ENCODE measurements at places on chromosomes 7 and 10.

DNA sequence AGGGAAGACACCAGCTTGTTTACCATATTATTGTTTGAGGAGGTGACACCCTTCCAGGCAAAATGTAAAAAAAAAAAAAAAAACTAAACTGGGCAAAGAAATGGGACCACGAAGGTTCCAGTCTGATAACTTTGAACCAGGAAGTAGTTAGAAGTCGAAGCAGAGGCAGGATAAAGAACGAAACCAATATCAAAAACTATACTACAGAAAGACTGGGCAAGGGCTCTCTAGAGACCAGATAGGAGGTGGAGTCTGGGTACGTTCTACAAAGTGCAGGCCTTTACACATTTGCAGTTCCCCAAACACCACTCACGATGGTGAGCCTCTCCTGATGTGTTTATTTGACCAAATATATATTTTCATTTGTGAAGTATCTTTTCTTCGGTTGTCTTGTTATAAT is 125.7 kb upstream of the CDK1 start:
- no peak for DNase-seq

DNA sequence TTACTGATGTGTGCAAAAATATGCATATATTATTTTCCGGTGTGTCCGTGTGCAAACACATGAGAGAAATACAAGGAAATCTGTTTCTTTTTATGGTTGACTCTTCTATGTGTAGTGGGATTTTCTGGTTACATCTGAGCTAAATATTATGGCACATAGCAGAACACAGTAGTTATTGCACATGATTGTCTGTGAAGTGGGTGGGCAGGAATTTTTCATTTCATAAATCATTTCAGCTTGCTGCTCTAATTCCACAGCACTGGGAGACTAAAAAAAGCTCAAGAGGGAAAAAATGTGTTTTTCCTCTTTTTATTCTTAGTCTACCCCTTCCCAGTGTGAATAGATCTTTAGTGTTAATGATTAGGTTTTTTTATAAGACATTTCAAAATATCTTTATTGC is 197.9 kb downstream of the MBL2 start:
- DNase-seq, result no peak

GRCh38 chr7:115033917-115034459 is 112.1 kb downstream of the MDFIC start:
- DNase-seq, result no peak

DNA sequence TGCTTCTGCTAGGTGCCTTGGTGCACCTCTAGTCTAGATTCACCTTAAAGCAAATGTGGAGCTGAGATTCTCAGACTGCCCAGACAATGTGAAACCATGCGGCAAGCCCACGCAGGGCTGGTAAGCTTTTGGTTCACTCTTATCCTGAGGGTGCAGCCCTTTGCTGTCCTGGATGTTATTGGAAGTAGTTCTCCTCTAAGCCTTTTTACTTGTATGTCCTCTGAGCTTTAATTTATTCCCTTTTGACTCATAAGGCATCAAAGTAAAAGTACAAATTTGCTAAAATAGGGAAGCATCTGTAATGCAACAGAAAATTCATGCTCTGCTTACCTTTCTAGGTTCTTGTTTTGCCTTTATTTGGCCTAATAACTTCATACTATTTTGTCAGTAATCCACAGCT is 186.8 kb downstream of the MACC1 start:
- no peak for DNase-seq

DNA sequence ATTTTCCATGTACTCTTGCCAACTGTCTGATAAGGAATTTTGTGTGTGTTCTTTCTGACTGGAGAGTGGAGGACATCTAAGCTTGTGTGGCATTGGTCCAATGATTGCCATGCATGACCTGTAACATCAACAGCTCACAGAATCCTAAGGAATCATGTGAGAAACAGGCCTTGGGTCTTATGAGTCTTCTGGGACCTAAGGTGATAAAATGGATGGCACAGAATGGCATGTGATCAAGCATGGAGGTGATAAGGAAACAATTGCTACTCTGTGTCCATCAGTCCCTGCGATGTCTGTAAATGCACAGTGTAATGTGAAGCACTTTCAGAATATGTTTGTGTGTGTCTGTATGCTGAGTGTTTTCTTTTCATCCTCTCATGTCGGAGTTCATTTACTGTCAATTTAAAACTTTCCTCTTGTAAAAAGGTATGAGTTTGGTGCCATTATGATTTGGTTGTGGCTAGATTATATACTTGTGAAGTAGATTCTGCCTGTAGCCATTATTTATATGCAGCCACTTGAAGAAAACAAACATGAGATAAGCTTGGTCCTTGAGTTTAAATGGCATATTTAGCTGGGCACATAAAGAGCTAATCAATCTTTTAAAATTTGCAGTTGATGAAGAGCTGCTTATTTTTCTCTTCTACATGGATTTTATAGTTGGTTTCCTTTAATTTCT is 127.5 kb downstream of the VPS50 start:
- DNase-seq, result no peak

DNA sequence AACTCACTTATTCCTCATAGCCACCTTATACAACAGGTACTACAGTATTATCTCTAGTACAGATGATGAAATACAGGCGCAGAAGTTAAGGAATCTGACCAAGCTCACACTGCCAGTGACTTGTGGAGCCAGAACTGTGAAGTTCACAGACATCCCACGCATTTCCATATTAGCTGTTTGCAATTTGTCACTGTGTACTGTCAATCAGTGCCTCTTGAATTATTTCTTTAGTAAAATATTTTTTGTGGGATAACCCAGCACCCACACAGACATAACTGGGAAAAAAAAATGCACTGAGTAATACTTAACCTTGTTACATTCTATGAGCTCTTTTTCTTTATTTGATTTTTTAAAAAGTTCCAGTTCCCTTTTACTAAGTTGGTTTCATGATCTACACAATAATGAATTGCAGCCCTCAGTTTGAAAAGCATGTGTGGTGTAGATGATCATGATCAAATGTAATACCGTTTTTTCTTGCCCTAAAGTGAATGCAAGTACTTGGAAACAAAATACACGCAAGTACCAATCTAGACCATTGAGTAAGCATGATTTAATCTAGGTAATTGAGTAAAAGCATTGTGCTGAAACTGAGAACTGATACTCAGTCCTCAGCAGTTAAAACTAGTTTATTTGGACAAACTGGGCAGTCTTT is 14.1 kb downstream of the CUL1 start:
- peak; percentile 17 for DNase-seq

DNA sequence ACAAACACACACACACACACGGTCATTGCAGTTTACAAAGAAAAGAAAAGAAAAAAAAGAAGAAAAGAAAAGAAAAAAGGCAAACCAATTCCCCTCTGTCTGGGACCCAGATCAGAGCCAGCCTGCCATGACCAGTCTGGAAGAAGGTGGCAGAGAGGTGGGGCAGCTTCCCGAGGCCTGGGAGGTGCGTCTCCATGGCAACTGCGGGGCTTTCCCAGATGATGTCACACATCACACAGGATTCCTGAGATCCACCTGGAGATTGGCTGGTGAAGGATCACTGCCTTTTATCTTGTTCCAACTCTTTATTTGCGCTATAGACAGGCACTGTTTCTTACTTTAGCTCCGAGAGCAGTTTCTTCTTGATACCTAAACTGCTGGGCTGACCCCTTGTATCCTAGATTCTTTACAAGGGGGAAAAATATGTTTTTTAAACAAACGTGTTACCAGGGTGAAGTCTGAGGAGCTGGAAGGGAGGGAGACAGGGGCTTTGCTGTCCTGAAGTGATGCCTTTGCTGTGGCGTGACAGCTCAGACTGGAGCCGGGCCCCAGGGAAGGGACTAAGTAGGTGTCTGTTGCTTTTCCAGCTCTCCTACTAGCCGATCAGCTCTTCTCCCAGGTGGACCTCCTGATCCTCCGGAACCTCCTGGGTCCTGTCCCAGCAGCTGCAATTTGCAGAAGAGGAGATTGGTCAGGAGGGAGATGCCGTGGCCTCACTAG is 298.5 kb downstream of the KLF6 start:
- peak; percentile 36 for DNase-seq

- DNase-seq, result no peak
Observed at GRCh38 chr7:19834566-19834965, 61.1 kb upstream of the TMEM196 start.

DNA sequence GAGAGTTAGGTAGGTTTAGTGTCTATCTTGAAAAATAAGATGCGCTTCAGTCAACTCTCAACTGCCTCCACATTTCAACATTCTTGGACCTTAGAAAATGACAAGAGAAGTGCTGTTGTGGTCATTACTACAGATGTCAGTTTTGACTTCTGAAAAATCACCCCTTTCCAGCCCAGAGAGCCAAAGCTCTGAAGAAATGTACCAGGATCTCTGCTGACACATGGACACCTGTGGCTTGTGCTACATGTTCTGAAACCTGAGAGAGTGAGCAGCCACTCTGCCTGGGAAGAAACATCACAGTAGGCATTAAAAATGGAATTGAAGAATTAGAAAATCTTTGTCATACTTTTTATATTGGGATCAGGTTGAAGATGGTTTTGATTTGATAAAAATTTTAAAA is 35.9 kb upstream of the FEZF1 start:
- DNase-seq, result no peak

- DNase-seq, result no peak
Observed at GRCh38 chr10:34373211-34373610, 441.9 kb downstream of the PARD3 start.

DNA sequence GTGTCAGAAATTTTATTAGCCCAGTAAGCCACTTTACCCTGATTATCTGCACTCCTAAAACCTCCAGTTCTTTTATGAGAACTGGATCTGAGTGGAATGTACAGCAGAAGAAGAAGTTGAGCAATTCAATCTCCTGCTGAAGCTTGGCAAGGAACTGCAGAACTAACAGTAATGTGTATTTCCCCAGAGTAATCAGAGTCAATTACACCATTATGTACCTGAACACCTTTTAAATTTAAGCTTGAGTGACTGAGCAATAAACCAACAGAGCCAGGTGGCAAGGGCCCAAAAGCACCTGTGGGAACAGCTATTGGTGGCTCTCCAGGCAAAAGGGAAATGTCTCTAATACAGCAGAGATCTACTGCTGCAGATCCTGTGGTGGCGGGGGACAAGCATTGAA is 40.1 kb upstream of the AKR1C2 start:
- peak; percentile 41 for DNase-seq

GRCh38 chr7:76185187-76185896 is 16.4 kb upstream of the SRRM3 start:
- no peak for DNase-seq

DNA sequence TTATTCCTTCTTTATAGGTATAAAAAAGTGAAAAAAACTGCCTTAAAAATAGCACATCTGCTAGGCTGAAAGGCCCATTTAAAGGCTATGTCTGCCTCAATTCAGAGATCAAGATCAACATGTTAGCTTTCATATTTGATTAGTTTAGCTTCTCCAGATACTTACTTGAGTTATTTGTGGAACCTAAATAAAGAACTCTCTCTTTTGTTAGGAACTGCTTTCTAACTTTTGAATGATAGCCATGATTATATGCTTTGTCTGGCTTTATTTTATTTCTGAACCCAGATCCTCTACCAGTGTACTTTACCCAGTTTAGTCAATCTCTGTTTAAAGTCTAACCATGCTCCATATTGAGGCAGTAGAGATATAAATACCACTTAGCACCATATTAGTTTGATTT is 515.5 kb upstream of the SEMA3D start:
- no peak for DNase-seq

DNA sequence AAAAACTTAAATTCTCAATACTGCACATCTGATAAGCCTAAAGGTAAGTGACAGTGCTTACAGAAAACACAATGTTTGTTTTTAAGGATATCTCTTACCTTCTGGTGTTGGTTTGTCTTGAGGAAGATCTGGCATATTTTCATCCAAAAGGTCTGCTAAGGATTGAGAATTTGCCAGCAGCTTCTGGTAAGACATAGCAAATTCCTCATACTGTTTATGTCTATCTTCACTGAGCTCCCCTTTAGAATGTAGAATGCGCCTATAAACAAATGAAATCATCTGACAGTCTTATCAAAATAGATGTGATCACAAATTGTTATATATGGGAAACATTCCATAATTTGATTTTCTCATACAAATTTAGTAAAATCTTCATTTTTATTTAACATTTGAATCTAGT is 28.7 kb downstream of the UPF2 start:
- no peak for DNase-seq

Measured in fibroblast of mammary gland (primary cell).